Left lobe of liver (tissue), 2 donors: ENCODE measurements at places on chromosomes 5 and 9.

GRCh38 chr9:89686126-89686525 is 81.3 kb downstream of the GADD45G start:
- peak; percentile 73 for DNase-seq

DNA sequence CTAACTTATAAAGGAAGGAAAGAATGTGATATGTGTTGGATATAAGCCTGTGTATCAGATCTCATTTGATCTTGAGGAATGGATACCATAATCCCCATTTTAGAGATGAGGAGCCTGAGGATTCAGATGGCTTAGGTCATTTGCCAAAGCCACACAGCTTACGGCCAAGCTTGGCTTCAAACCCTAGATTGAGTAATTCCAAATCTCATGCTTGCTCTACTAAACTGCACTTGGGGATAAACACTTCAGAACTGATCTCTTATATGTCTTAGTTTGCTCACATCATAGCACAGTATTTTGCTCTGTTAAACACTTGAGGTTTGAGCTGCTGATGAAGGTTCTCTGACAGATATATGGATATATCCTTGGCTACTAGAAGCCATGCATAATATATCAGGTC is 504.4 kb downstream of the NTRK2 start:
- no peak for DNase-seq

GRCh38 chr9:79264511-79265355 is 307.0 kb upstream of the TLE4 start:
- no peak for DNase-seq

- DNase-seq: no peak
Observed at GRCh38 chr9:3993773-3994172, 306.1 kb downstream of the GLIS3 start.

- DNase-seq: no peak
Observed at GRCh38 chr5:111930905-111931461, 174.0 kb upstream of the NREP start.

GRCh38 chr5:54524082-54524481 is 6.5 kb downstream of the SNX18 start:
- no peak for DNase-seq

DNA sequence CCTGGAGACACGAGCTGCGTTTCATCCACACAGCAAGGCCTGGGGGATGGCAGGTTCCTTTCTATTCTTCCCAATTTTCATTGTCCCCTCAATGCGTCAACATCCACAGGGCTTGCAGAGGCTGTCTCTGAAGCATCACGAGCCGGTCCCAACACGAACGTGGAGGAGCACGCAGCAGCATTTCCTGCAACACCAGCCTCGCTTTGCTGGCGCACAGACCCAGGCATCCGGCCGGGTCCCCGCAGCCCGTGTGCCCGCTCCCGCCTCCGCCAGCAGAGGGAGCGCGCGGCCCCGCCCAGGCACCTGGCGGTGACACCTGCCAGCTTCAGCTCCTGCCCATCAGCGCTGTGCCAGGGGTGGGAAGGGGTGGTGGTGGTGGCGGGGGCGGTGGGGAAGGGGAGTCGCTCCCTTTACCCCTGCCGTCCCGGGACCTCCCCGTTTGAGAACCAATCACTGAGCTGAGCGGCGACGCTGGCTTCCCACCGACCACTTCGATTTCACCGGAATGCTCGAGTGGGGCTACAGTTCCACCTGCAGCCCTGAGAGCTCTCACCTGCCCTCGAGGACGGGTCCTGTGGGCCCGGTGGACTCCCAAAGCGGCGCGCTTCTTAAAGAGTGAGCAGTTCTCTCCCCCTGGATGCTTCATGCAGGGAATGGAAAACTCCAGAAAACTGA is 464.5 kb downstream of the ICE1 start:
- peak; percentile 57 for DNase-seq

- DNase-seq: no peak
Observed at GRCh38 chr5:100827481-100827889, 75.6 kb downstream of the ST8SIA4 start.

DNA sequence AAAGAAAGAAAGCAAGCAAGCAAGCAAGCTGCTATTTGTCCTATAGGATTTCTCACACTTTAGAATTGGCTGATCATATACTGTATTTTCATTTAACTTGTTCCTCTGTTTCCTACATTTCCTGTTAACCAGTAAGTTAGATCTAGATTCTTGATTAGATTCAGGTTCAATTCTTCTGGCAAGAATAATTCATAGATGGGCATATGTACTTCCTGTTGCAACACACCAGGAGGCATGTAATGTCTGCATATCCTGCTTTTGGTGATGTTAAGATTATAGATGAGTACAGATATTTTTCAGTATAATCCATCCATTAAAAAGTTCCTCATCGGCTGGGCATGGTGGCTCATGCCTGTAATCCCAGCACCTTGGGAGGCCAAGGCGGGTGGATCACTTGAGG is 10.8 kb upstream of the KIF27 start:
- DNase-seq: no peak

DNA sequence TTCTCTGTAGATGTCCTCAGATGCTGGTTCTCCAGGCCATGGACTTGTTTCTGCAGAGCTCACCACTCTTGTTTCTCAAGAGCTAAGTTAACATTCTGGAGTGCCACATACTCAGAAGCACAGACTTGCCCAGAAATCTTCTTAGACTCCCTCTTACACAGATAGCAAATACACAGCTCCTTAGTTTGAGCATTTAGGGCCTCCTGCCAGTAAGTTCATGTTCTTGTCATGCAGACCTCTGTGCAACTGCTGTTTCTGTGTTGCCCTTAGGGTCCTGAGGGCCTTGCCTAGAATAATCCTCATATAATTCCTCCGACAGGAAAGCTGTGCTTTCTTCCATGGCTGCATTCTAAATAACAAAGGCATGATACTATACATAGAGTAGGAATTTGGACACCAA is 1.3 kb upstream of the PTPDC1 start:
- DNase-seq: no peak

GRCh38 chr9:134723491-134724190 is 82.0 kb downstream of the COL5A1 start:
- DNase-seq: no peak

- no peak for DNase-seq
Observed at GRCh38 chr5:172733131-172733973, 37.6 kb downstream of the DUSP1 start.

- no peak for DNase-seq
Observed at GRCh38 chr9:120338340-120338739, 241.6 kb downstream of the CDK5RAP2 start.

DNA sequence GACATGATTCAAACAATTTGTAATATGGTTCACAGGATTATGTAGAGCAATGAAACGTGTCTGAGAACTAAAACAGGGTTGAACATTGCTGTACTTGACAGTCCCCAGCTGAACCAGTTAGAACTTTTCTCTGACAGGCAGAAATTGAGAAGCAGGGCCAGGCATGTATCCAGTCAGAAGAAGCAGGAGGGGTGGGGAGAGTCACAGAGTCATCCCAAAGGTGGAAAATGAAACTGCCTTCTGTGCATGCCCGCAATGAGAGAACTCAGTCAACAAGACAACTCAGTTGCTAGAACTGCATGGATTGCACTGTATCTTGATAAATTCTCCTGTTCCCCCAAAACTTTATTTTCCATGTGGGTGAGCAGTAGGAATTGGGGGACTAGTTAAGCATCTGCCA is 72.9 kb upstream of the PRLR start:
- no peak for DNase-seq

DNA sequence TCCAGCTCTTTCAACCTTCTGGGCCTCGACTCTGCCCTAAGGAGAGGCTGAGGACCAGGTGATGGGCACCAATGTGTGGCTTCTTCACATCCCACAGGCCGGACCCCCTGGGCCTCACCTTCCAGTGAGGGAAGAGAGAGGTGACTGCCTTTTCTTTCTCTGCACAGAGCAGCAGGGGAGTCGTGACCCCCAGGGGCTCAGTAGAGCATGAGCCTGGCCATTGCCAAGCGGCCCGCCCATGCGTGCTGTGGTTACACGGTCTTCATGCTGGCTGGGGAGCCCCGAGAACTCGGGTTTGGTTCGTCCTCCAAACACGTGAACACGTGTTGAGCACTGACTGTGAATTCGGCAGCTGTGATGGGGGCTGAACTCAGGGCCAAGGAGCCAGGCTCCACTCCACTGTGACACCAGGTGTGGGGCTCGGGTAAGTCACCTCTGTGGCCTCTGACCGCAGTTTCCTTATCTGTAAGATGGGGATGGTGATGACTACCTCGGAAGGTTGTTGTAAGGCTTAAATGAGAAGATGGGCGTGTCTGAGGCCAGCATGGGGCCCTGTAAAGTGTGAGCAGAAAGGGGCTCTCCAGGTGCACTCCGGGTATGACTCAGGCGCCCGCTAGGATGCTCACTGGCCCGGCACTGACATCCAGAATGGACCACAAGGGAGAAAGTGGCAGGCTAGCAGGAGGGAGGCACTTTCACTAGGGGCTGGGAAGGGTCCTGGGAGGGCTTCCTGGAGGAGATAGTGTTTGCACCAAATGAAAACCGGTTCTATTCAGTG is 13.4 kb upstream of the GRHPR start:
- DNase-seq: no peak

GRCh38 chr5:132437604-132438266 is 52.8 kb downstream of the IRF1 start:
- no peak for DNase-seq

DNA sequence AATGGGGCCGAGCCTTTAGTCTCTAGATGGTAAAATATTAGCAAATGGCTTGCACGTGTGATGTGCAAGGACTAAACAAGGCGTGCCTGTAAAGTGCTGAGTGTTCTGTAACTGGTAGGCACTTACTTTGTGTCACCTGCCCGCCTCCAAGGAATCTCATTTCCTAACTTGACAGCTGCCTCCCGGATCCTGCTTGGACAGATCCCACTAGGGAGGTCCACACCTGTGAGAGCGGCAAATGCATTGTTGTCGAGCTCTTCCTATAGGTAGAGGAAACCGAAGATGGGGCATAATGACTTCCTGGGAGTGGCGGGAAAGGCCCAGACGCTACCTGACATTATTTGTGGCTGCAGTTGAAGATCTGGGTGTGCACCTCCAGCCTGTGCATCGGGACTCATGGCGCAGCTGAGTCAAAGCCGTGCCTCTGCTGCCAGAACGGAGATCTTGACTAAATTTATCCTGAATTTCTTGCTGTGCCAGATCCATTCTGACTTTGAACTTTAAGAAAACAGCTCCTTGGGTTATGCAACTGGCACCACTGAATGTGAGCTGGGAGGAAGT is 79.8 kb downstream of the TENT4A start:
- DNase-seq: no peak
